CD8-positive, alpha-beta memory T cell (primary cell): ENCODE measurements at places on chromosomes 11 and 22.

DNA sequence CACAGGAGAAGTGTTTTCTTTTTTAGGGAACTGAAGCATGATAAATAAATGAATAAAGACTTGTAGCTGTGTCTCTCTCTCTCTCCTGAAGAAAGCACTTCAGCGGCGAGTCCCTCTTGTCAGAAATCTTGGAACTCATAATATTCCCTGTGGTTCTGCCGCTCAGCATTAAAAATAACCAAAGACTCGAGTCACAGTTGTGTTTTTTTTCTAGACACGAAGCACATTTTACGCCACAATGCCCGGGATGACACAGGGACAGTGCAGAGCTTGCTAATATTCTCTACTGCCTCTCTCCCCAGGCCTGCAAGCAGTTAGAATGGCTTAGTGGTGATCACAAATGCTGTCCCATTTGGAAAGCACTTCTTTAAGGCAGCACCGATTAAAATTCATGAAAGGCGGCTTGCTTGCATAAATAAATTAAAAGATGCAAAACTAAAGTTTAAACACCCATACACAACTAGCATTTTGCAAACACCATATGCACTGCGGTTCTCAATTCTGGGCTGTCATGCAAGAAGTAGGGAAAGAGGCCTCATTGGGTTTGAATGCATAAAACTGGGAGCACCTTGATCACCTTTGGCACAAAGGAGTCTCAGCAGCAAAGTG lies 597.4 kb downstream of the SOX6 start:
- DNase-seq, result no peak

DNA sequence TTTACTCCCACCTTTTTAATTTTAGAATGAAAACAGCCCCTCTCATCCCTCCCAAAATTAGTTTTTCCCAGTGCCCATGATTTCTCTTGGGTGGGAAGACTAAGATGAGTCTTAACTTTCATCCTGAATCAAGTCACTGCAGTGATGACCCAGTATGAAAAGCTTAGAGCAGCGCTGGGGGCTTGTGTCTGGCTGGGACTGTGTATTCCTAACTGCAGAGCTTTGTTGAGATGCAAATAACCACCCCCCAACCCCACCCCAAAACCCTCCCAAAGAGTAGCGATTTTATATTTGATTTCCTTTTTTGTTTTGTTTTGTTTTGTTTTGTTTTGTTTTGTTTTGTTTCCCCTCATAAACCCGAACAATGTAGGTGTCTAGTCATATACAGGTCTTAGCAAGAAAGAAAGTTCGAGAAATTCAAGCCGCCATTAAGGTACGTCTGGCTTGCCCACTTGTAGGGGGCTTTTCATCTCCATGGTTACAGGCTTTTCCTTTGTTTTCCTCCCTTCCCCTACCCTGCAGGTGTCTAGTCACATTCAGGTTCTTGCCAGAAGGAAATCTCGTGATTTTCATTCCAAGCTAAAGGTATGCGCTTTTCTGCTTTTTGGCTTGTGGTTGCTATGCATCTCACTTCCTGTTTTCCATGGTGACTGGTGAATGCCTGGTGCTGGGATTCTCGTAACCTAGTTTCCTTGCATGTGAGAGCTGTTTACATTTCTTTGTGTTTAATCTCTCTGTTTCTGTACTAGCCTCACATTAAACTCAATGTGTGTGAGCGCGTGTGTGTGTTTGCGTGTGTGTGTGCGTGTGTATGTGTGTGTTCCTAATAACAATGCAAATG lies 144.6 kb upstream of the RASSF10 start:
- DNase-seq, result no peak

- no peak for DNase-seq
Observed at GRCh38 chr11:75188671-75189070, 37.8 kb downstream of the SLCO2B1 start.

DNA sequence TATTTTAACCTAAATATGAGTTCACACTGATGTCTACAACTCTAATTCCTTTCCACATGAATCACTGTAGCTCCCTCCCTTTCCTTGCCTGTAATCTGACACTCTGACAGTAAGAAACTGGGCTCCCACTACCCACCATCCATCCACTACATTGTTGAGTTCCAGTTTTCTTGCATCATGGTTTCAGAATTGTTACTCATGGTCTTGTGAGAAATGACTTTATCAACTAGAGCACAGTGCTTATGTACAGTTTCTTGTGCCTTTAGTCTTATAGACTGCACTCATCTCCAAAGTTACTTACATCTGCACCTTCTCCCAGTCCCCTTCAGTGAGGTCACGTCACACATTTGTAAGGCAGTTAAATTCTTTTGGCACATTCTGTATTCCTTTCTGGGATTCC lies 78.6 kb downstream of the RTL6 start:
- DNase-seq, result no peak

- no peak for DNase-seq
Observed at GRCh38 chr11:12799334-12799835, 125.2 kb downstream of the TEAD1 start.

GRCh38 chr22:45101515-45102227 lies 62.1 kb upstream of the NUP50 start:
- DNase-seq, result no peak

- no peak for DNase-seq
Observed at GRCh38 chr11:6992457-6993417, 27.4 kb downstream of the ZNF214 start.

DNA sequence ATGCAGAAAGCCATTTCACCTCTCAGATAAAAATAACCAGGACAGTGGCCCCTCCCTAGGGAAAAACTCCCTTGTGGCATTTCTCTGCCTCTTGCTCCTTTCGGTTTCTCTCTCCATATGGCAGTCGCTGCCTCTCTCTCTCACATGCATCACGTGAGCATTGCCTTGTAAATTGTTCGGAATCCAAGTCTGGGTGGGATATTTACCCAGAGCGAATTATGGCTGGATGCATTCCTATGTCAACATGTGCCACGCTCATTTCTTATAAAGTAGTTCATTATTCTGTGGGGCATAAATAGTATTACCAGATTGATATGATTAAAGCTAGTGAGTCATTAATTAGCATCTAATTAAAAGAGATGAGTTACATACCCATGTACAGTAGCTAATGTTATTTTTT lies 392.9 kb downstream of the INSC start:
- DNase-seq, result no peak

GRCh38 chr11:62125881-62126280 lies 2.1 kb downstream of the INCENP start:
- DNase-seq, result no peak
